ENCODE measurements at places on chromosomes 11 and 22.

DNA sequence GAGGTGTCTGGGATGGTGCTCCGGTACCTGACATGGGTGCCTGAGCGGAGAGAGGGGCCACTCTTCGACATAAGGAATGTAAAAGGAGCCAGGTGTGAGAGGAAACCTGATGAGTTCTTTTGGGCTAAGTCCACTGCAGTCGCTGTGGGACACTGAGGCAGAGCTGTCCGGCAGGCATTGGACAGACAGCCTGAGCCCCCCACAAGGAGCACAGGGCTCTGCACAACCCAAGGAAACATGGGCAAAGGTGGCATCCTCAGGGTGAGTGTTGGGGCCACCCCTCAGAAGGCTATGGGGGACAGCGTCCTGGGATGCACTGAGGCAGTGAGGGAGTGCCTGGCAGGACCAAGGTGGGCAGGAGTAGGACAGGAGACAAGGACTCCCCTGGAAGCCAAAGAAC, 57.7 kb upstream of the EMID1 start:
- no peak for DNase-seq

DNA sequence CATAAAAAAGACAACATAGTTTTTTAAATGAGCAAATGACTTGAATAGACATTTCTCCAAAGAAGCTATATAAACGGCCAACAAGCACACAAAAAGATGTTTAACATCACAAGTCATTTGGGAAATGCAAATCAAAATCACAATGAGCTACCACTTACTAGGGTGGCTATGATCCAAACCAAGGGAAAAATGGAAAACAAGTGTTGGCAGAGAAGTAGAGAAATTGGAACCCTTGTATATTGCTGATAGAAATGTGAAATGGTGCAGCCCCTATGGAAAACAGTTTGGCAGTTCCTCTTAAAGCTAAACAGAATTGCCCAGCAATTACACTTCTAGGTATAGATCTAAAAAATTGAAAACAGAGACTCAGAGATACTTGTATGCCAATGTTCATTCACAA, 29.0 kb downstream of the PAMR1 start:
- no peak for DNase-seq

GRCh38 chr11:85431319-85431718, 195.8 kb downstream of the DLG2 start:
- no peak for DNase-seq

DNA sequence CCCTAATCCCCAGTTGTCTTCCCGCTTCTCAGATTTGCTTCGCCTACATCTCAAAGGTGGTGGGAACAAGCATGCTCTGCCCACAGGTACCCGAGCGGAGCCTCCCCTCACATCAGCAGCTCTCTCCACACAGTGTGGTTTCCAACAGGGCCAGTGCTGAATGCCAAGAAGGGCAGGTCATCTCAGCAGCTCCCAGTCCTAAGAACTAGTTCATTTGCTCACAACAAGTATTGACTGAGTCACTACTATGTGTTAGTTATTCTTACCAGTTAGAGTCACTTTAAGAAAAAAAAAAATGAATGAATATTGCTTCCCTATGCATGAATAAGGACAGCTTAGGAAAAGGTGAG, 66.2 kb downstream of the THAP12 start:
- no peak for DNase-seq

DNA sequence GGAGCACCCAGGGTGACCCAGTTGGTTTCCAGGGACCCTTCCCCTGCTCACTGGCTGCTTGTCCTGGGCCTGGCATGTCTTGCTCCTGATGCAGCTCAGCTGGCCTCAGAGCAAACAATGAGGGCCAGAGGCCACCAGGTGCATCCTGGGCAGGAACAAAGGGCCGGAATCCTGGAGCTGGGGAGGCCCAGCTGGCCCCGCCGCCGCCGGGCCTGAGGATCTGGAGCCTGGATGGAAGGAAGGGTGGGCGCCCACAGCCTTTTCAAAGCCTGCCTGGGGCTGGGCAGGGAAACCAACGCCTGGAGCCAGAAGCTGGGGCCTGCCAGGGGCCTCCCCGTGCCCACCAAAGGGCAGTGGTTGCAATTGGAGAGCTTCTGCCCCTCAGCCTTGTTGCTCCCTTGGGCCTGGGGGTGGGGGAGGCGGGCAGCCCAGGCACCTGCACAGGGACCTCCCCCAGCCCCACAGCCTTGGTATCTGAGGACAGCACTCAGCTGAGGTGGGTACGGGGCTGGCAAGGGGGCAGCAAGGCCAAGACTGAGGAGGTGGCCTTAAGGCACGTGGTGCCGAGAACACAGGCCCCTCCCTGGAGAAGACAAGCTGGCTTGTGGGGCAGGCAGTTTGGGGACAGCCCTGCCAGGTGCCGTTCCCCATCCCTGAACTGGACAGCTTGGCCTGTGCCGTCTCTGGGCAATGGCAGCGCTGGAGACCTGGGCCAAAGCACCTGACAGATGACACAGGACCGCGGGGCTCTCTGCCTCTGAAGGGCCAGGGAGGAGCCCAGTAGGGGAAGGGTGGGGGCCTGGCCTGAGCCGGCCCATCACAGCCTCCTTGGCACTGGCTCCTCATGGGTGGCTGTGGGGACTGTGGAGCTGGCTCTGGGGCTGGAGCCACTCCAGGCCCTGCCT, 7.1 kb upstream of the ADORA2A start:
- no peak for DNase-seq

DNA sequence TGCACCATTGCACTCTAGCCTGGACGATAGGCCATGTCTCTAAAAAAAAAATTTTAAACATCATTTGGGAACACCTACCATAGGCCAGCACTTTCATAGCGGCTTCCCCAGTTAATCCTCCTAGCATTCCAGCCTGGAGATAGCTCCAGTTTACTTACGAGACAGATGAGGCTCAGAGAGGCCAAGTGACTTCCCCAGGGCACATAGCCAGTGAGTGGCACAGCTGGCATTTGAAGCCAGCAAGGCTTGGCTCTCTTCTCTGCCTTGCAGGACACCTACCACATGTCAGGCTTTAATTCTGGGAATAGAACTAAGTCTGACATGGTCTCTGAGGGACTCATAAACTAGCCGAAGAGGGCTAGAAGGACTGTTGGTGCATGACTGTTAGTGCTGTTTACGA, 4.9 kb upstream of the TAGLN start:
- DNase-seq: no peak

DNA sequence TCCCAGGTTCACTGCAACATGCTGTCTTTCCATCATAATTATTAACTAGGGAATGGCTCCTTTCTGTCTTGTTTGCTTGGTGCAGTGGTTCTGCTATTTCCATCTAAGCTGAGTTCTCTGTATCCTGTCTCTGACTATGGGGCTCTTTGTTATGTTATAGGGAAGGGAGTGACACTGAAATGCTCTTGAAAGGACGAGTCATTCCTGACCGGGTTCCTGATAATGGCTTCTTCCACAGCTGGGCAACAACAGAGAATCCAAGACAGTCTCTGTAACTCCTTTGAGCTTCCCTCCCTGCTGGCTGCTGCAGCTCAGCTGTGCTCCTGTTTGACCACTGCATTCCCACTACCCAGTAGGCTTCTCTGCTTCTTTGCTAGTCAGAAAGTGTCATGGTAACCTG, 24.1 kb downstream of the OR2AT4 start:
- no peak for DNase-seq

GRCh38 chr11:60769811-60770210, 13.1 kb downstream of the MS4A15 start:
- no peak for DNase-seq

GRCh38 chr11:60347084-60347797, 20.2 kb downstream of the MS4A6E start:
- no peak for DNase-seq
